Activated CD4-positive, alpha-beta T cell treated with anti-CD3 and anti-CD28 coated beads, Interleukin-2, amount 50 U/mL, for 16 hours (primary cell): ENCODE measurements at places on chromosomes 2 and 18.

GRCh38 chr2:217944923-217945322, 57.9 kb downstream of the TNS1 start:
- no peak for DNase-seq

DNA sequence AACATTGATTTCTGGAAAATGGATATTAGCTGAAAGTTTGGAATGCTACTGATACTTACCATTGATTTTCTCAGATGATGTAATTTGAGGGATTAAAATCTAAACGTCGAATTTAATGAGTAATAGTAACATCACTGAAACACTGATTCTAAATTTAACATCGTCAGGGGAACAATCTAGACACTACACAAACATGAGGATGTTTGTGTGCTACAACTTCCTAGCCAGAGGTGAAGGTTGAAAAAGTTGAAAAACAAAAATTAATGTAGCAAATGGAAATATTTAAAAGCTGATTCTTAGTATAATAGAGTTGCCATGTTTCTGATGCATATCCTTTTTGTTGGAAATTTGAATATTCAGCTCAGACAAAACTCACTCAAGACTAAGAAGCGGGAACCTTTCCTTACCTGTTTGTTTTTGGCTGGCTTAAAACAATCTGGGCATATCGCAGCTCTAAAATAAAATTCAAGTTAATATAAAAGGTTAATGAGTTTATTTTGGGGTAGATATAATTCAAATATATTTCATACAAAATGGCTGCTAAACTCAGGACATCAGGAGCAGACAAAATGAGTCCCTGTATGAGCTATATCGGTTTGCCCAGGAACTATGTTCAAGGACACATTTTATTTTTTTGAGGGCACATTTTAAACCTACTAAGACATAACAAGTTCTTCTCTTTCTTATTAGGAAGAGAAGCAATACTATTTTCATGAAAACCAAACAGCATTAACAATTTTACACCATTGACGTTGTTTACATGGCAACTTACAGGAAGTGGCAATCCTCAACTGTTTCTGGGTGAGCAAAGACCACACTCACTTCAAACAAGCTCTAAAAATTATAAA, 52.6 kb upstream of the PEX13 start:
- DNase-seq = peak; percentile 10

GRCh38 chr2:234444242-234444730, 52.6 kb downstream of the ARL4C start:
- no peak for DNase-seq

DNA sequence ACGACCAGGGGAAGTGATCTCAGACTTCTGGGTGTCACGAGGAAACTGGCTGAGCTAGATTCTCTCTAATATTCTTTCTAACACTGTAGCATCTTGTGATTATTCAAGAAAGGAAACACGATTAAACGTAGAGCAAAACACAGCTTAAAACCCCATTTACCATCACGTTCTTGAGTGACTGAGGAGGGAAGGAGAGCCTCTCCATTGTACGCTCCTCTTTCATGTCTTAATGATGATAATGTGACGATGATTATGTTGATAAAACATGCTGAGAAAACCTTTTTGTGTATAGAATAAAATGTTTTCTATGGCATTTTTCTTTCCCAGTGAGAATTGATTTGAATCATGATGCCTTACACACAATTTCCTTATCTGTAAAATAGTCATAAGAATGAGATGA, 705.6 kb upstream of the ID2 start:
- DNase-seq = no peak

DNA sequence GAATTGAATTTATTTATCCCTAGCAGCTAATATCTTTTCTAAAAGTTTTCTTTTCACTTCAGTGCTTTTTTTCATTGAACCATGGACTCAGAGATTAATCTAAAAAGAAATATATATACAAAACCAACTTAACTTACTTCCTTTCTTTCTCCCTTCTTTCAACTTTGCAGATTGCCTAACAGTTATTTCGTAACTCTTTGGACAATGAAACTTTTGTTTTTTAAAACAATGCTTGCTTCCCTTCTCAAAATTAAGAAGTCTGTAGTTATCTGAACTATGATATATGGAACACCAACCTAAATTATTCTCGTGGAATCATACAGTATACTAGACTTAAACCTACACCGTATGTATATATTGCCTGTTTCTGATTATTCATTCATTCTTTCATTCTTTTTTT, 62.9 kb downstream of the MIB1 start:
- no peak for DNase-seq

- DNase-seq = peak; percentile 51
Observed at GRCh38 chr2:32474381-32474780, 117.6 kb downstream of the BIRC6 start.

- DNase-seq = no peak
Observed at GRCh38 chr2:105812180-105813044, 67.7 kb downstream of the NCK2 start.

GRCh38 chr2:188784269-188784762, 189.9 kb upstream of the COL3A1 start:
- no peak for DNase-seq

DNA sequence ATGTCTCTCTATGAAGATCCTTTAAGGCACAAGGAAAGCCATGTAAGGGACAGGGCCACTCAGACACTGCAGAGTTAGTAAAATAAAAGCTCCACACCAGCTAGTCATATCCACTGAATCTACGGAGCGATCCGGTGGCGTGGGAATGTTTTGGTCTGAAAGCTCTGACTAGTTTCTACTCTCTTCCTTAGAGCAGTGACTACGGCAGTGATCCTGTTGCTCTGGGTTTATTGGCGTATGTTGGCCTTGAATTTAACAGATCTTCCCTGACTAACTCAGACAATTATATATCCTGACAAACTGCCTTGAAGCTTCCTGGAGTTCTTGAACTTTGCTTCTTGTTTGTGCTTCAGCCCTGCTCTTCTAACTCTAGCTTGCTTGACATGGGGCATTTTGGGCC, 115.3 kb upstream of the FZD5 start:
- DNase-seq = no peak

DNA sequence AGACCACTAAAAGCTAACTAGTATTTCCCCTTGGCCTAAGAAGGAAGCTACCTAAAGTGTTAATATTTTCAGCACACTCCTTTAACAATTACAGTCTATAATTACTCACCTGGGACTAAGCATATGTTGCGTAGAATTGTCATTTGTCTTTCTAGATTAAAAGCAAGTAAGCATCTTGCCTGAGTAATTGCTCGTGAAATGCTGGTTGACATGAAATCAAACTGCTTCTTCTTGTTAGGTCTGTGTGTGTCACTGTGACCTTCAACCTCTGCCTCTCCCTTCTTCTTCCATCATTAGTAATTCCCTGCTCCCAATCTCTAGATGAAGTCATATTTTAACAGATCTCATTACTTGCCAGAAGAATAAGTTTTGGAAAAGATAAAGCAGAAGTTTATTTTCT, 212.2 kb downstream of the XIRP2 start:
- DNase-seq = no peak

DNA sequence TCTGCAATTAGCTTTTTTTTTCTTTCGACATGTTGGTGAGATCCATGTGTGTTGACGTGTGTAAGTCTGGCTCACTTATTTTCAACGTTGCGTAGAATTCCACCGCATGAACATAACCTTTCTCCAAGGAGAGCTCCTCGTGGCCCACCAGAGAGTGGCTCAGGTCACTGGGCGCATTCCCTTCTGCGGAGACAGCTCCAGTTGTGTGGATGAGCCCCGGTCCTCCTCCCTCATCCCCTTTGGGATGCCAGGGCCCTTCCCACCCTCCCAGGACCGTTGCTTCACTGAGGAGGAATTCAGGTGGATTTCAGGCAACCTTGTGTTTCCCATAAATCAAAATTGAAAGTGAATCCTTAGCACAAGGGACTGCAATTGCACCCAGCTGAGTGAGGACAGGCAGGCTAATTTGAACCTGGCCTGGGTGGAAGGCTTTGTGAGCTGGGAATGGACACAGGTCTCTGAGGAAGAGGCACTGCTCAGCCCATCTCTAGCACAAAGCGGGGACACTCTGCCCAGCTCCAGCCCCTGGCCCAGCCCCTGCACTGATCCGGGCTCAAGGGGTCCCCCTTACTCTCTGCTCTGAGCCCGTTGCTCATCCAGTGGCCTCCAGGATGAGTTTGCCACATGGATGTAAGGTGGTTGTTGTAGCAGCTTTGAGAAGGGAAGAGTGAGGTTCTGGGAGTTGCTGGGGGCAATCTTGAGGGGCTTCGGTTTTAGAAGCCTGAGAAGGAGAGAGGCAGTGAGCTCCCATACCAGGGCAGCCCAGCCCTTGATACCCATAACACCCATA, 57.8 kb upstream of the HAAO start:
- DNase-seq = no peak

DNA sequence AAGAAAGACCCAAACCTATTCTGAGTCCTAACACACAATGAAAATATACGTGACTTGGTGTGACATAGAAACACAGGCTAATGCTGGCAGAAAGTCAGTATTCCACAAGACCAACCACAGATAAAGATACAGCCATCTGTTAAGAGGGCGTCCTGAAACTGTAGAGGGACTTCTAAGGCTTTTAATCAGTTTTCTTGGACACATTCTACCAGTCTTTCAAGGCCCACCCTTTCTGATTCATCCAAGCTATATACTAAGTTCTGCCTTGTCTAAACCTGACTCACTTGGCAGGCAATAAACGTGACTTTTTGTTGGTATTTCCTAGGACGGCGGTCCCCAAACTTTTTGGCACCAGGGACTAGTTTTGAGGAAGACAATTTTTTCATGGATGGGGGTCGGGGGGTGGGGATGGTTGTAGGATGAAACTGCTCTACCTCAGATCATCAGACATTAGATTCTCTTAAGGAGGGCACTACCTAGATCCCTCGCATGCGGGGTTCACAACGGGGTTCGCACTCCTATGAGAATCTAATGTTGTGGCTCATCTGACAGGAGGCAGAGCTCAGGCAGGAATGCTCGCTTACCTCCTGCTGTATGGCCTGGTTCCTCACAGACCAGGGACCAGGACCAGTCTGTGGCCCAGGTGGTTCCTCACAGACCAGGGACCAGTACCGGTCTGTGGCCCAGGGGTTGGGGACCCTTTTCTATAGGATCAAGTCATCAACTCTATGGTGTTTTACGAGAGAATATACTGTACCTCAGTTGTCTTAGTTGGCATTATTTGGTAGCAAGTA, 61.4 kb downstream of the SP3 start:
- no peak for DNase-seq

GRCh38 chr2:111128096-111128495, 7.4 kb downstream of the BCL2L11 start:
- DNase-seq = no peak

DNA sequence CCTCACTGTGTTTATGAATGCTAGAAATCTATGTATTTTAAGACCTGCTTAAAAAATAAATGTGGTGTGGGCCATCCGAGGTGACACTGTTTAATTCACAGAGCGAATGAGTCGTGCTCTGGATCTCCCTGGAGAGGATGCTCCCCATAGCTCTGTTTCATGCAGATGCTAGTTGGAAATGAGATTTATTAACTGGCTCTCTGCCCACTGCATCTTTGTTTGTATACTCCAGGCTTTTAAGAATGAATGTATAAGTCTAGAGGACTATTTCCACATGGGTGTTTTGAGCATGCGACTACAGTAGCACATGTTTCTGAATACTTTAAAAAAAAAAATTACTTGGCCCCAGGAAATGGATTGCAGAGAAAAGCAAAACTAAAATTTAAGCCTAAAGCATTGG, 3.9 kb downstream of the MAPRE2 start:
- no peak for DNase-seq
